AG09319 (cell line): ENCODE measurements at places on chromosomes 2 and 18.

- DNase-seq, result no peak
Observed at GRCh38 chr2:236883819-236884218, 201.9 kb upstream of the COPS8 start.

GRCh38 chr18:12307701-12308385, at the start of gene TUBB6:
Gene TUBB6, plus strand, starts transcription at chr18:12308241. Its CDS starts 52 bp downstream, at chr18:12308293.
- peak; percentile 54 for DNase-seq

GRCh38 chr18:52588931-52589330, 248.9 kb downstream of the DCC start:
- no peak for DNase-seq

- DNase-seq, result no peak
Observed at GRCh38 chr2:230706053-230706521, 6.6 kb upstream of the CAB39 start.

- DNase-seq, result no peak
Observed at GRCh38 chr2:177332992-177333388, 59.6 kb upstream of the AGPS start.

- no peak for DNase-seq
Observed at GRCh38 chr18:39523281-39523680, 1957.7 kb upstream of the CELF4 start.

DNA sequence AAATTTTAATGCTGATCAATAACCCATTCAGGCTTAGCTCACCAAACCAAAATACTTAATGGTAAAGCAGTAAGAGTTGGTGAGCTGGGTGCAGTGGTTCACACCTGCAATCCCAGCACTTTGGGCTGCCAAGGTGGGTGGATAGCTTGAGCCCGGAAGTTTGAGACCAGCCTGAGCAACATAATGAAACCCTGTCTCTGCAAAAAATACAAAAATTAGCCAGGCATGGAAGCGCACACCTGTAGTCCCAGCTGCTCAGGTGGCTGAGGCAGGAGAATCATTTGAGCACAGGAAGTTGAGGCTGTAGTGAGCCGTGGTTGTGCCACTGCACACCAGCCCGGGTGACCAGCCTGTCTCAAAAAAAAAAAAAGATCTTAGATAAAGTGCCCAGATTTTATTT, 35.7 kb upstream of the MPP4 start:
- DNase-seq, result no peak

- no peak for DNase-seq
Observed at GRCh38 chr2:9473308-9473984, 905 bp upstream of the IAH1 start.

DNA sequence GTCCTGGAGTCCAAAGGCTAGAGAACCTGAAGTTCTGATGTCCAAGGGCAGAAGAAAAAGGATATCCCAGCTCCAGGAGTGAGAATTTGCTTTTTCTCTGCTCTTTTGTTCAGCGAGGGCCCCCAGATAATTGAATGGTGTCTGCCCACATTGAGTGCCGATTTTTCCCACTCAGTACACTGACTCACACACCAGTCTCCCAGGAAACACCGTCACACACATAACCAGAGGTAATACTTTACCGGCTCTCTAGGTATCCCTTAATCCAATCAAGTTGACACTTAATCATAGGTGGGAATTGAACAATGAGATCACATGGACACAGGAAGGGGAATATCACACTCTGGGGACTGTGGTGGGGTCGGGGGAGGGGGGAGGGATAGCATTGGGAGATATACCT, 161.5 kb downstream of the WDR7 start:
- DNase-seq, result no peak
